ENCODE measurements at places on chromosomes 1 and 21.

DNA sequence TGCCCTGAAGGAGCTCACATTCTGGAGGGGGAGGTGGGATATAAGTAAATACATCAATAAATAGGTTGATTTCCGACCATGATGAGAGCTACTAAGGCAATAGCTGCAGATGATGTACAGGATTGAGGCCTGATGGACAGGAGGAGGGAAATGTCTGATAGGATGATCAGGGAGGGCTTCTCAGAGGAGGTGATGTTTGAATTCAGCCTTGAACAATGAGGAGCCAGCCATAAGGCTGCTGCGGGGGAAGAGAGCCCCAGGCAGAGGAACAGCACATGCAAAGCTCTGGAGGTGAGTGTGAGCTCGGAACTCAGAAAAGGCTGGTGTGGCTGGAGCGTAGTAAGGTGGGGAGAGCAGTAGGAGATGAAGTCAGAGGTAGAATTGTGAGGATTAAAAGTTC, 411.7 kb downstream of the PTPRU start:
- DNase-seq, result no peak

- no peak for DNase-seq
Measured at GRCh38 chr21:38982096-38982495, 176.4 kb downstream of the ETS2 start.

GRCh38 chr21:16309250-16309971, 579.6 kb downstream of the USP25 start:
- no peak for DNase-seq

- peak; percentile 18 for DNase-seq
Measured at GRCh38 chr1:225554216-225554812, 98.6 kb downstream of the ENAH start.

DNA sequence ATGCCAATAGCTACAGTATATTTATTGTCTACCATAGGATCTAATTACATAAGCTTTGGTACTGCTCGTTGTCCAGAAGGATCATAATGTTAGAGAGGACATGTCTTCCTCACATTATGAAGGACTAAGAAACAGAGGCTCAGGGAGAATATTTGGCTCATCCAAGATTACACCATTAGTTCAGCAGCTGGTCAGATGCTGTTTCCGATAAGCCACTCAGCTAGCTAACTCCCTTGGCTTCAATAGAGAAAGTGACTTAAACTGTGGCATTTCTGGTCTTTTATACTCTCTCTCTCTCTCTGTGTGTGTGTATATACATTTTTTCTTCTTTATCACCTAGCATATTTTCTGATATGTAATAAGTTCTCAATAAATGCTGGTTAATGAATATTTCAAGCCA, 70.4 kb downstream of the DDR2 start:
- no peak for DNase-seq

DNA sequence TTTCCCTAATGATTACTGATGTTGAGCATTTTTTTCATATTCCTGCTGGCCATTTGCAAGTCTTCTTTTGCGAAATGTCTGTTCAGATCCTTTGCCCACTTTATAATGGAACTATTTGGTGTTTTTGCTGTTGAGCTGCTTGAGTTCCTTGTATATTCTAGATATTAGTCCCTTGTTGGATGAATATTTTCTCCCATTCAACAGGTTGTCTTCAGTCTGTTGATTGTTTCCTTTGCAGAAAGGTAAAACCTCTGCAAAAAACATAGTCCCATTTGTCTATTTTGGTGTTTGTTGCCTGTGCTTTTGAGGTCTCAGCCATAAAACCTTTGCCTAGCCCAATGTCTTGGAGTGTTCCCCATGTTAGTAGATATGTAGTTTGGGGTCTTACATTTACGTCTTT, 78.0 kb upstream of the GUCA2B start:
- DNase-seq, result no peak

Measured in naive B cell (primary cell).